ENCODE measurements at places on chromosomes 4 and X.
A peak's percentile ranks its signal among the peaks of the same experiment; 100 is the strongest.

DNA sequence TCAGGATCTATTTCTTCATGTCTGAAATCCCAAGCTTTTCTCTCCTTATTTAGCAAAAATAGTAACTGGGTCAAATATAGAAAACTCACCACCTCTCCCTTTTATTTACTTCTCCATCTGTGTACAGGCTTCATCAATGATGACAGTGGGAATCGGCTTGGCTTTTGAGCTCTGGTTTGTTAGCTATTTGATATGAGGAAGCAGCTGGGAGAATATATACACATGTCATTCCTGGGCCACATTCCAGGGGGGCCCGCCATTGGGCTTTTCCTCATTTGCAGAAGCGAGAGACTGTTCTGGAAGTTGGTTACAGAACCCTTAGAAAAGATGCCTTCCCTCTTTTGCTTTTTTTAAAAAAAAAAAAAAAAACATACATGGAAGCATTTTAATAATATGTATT lies 107.4 kb upstream of the F9 start:
- DNase-seq: no peak

DNA sequence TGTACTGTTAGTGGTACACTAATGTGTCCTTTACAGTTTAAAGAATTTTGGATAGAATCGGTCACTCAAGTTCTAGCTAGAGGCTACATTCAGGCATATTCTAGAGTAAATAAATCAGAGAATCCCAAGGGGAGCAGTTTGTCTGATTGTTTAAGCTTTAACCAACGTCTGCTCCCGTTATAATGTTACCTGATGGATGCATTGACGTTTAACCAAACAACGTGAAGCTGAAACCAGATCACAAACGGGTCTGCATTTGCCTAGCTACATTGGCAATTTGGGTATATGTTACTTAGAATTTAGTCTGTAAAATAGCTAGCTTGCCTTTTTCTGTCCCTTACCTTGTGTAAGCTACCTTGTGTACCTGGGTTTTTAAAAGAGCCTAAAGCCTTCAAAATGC lies 1.6 kb downstream of the PI4K2B start:
- no peak for DNase-seq

DNA sequence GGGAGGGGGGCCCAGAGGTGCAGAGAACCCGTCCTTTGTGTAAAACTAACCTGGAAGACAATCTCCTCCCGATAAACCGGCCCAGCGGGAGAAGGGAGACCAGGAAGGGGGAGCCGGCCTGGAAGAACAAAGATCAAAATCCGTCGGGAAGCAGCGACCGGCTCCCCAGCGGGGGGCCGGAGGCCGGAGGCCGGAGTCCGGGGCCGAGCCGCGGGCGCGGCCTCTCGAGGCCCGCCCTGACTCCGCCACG lies 552 bp downstream of the ZDHHC9 start:
- DNase-seq: no peak

GRCh38 chr4:130143656-130144055 lies 1047.7 kb downstream of the C4orf33 start:
- no peak for DNase-seq

GRCh38 chrX:11461201-11462001 lies 168.2 kb downstream of the AMELX start:
- DNase-seq: peak; percentile 80

DNA sequence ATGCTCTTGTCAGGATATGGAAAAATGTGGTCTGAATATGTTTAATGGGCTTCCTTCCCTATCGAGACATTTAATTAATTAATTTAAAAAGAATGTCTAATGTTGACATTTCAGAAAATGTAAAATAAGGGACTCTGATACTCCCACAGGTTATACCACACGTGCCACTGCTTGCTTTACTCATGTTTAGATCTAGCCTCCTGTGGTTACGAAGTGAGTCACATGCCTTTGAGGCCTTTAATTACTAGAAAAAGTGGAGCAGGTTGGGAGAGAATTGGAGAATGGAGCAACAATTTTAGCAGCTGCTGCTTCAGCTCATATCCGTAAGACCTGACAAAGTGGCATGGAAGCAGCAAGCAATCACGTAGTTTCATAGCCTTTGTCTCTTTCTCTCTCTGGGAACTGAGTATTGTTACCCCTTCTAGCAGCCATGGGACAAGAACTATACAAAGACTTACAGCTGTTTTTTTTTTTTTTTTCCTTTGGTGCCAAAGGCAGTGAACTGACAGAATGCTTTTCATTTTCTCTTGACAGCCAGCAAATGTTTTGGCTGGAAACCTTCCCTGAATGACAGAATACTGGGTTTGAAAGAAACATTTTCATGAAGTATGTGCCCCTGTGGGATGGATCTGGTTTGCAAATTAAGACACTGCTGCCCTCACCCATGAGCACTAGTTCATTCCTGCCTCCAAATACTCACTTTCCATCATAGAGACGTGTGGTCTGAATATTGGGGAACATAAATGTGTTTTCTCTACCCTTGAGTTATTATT lies 355.1 kb upstream of the PABPC5 start:
- no peak for DNase-seq

DNA sequence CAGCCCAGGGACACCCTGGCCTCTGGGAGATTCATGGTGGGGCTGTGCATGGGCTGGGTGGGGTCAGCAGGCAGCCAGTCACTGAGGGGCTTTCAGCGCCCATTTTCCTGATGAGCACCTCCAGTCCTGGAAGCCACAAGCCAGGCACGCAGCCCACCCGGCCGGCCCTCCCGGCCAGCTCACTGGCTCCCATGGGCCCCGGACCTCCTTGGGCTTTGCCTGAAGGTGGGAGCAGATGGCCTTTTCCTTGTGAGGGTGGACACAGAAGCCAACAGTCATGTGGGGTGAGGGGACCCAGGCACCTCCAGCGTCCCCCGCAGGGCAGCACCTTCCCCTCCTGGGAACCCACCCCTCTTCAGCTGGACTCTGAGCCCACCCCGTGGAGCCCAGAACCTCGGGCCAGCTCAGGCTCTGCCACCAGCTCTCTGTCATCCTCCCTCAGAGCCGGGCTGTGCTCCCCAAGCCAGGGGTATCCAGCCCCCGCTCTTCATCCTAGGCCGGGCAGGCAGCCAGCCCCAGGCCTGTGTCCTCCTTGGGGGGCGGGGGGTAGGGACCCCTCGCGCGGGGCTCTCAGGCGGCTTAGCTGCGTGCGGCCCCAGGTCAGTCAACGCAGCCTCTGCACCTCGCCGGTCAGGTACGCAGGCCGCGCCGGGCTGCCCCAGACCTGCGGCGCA lies 798 bp upstream of the FGFR3 start:
- DNase-seq: no peak

DNA sequence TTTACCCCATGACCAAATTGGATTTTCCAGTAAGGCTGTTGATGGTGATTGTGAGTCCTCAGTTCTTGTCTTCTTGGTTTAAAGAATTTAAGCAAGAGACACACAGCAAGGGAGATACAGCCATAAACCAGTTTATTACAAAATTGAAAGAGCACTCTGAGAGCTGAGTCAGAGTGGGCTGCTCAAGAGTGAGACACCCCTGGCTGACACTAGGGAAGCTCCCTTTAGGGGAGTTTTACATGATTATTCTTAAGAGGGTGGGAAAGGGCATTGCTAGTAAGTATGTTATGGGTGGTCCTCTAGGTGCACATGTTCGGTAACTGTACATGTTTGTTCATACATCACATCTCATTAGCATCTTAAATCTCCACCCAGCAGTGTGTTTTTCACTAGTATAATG lies 18.8 kb upstream of the ZNF81 start:
- DNase-seq: no peak

DNA sequence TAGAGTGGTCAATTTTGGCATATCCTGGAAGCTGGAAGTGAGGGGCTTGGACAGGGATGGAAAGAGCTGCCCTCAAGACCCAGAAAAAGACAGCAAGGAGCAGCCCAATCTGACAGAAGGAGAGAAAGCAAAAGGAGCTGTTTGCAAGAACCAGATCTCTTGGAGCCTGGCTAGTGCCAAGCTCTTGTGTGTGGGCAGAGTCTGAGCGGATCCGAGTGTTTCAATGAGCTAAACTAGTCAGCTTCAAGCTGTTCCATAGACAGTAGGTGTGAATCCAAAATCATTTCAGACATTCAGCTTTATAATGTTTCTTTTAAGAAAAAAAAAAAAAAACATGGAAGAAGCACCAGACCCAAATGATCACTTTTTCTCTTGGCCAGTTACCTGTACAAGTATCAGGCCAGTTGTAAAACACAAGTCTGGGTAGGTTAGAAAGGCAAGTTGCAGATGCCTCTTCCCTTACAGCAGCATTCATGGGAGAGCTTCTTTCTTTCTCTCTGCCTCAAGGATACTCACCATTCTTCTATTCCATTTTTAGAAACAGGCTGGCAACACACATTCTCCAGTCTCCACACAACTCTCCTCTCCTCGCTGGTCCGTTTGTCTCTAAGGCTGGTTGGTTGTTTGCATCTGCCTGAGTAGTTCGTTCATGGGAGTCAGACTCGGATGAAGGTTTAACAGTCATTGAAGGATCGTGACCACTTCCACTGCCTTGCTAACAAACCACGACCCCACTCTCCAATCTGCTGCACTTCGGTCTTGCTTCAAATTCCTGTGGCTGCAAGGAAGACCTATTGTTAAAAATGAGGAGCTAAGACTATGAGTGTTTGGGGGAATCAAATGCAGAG lies 105.2 kb upstream of the GATB start:
- DNase-seq: no peak

DNA sequence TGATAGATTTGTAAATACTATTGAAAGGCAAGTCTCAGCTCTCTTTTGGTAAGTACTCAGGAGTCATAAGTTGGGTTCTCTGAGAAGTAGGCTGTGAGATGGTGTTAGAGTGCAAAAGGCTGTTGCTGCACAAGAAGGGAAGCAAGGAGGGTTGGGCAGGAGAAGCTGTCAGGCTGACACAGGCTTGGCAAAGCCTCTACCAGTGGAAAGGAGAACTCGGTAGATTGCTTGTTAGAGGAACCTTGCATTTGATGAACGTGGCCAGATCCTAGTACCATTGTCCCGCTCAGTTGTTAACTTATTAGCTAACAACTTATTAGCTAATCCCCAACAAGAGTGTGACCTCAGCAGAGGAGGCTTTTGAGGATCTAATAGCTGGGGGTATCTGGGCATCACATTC lies 449.3 kb upstream of the BOD1L1 start:
- no peak for DNase-seq

DNA sequence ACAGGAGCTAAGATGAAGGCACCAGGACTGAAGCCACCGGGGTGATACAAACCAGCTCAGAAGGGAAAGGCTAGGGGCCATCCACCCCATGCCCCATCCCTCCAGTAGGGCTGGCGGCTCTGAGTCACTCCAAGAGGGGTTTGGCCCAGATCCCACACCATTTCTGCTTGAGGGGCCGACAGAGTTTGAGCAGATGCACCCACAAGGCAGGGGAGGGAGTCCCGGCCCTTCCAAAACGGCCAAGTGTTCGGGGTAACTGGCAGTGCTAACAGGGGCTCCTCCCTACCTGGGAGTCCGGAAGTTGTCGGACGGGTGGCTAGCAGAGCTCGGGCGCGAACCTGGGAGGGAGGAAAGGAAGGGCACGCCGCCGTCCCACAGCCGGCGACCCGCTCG lies 412 bp downstream of the SLC10A3 start:
- DNase-seq: peak; percentile 47

- no peak for DNase-seq
These were observed 46.5 kb downstream of the EVC start for GRCh38 chr4:5757536-5757935.

DNA sequence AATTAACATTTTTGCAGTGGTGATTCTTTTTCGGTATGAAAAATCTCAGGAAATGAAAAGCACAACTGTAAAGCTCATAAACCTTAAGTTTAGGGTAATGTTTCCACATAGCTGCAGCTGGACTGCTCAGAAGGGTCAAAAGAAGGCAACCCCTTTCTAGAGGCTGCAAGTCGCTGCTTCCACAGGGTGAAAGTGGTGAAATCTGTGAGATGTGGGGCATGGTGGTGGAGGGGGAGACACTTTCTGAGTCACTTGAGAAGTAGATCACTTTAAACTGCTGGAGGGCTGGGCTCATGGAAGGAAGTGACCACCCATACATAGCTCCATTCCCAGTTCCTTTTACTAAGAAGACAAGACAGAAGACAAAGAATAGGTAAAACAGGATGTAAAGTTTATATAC lies 8.7 kb downstream of the SFRP2 start:
- no peak for DNase-seq

GRCh38 chrX:46572340-46572936 lies 1.1 kb upstream of the CHST7 start:
- peak; percentile 9 for DNase-seq

GRCh38 chr4:186958726-186959350 lies 235.2 kb upstream of the FAT1 start:
- DNase-seq: no peak

- no peak for DNase-seq
These were observed 62.0 kb downstream of the MBNL3 start for GRCh38 chrX:132426695-132427281.

GRCh38 chr4:88967883-88968331 lies 89.1 kb downstream of the FAM13A start:
- DNase-seq: no peak

- no peak for DNase-seq
These were observed 21.0 kb upstream of the CLCN4 start for GRCh38 chrX:10135561-10136399.

DNA sequence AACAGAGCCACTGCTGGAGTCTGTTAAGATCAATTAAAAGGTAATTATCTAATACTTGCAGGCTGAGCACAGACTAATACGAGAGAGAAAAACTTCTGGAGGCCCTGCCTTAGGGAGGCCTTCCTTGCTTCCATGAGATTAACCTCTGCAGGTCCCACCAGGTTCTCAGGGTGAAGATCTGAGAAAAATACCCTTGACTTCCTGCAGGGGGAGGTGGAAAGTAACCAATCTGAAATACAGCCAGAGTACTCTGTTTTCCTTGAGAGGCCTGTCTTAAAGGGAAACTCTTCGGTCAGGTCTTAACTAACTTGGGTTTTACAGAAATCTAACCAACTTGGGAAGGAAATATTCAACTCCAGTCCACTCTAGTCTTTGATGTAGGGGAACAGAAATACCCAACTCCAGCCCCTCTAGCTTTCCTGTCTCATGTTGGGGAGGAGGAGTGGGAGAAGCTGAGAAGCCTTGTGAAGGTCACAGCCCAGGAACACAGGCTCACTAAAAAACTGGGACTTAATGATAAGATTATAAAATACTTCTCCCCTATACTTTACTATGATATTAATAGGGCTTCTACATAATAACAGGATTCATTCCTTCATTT lies 77.1 kb downstream of the TBCK start:
- peak; percentile 57 for DNase-seq

DNA sequence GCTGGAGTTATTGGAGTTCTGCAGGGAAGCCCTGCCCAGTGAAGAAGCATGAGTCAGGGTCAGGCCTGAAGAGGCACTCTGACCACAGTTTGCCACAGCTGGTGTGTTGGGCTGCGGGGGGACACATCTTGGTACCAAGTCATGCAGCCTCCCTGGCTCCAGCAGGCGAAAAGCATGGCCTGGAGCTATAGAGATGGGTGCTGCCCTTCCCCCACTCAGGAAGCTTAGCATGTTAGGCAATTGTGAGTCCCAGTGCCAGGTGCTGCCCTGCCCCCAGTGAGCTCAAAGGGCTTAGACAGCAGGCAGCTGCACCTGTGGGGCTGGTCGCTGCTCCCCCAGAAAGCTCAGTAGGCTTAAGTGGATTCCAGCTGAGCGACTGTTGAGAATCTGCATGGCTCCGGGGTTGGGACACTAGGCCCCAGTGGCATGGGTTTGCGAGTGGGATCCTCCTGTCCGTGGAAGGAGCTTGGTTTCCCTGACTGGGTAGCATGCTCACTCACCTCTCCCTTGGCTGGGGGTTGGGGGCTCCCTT lies 755.5 kb downstream of the GLUD2 start:
- no peak for DNase-seq

- DNase-seq: no peak
These were observed 1.1 kb downstream of the CRMP1 start for GRCh38 chr4:5891563-5892322.

GRCh38 chr4:53582194-53582593 lies 9.1 kb downstream of the LNX1 start:
- no peak for DNase-seq

All from hematopoietic multipotent progenitor cell treated with erythropoietin and hydrocortisone succinate and interleukin-3 and kit ligand, for 8 days (in vitro differentiated cells).